ENCODE measurements at places on chromosomes 2 and 18. TPM values are rescaled to one million over a fixed set of nuclear protein-coding genes. Genes with fewer than 3 reads are reported as not detected.

The ALLC gene
- total RNA-seq = not detected

The THADA gene
- 30.7 TPM for total RNA-seq

The CERKL gene
- total RNA-seq = 0.66 TPM

The HOXD3 gene
- total RNA-seq = 1.4 TPM

The STAT4 gene
- total RNA-seq = 2.0 TPM

The NCKAP1 gene
- 115 TPM for total RNA-seq

The FAHD2B gene
- 25.3 TPM for total RNA-seq

The GNLY gene
- 0.74 TPM for total RNA-seq

The LYG1 gene
- 3.8 TPM for total RNA-seq

Data from HCT116 (cell line).